ENCODE measurements at places on chromosomes 16 and 17. TPM values are rescaled to one million over a fixed set of nuclear protein-coding genes. Genes with fewer than 3 reads are reported as not detected.

CFAP97D1 gene
- not detected for total RNA-seq

DNA sequence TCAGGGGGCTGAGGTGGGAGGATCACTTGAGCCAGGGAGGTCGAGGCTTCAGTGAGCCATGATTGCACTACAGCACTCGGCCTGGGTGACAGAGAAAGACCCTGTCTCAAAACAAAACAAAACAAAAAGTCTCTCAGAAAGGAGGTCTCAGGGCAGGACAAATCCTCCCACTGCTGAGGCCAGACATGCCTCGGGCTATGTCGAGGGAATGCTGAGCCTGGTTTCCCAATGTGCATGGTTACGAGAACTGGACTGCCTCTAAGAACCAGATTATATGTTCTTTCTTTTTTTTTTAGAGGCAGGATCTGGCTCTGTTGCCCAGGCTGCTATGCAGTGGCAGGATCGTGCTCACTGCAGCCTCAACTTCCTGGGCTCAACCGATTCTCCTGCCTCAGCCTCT, 27.6 kb downstream of the TRAP1 start:
- no peak for DNase-seq

DNA sequence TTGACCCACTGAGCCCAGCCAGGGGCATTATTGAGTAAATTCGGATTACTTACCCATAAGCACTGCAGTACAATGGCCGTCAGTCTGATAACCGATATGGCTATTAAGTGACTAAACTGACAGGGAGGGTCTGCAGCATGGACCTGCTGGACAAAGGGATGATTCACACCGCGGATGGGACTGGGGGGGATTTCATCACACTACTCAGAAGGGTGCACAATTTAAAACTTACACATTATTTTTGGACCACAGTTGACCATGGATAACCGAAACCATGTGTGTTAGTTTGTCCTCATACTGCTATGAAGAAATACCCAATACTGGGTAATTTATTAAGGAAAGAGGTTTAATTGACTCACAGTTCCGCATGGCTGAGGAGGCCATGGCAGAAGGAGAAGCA, 106.5 kb downstream of the ABCC6 start:
- DNase-seq: no peak

DNA sequence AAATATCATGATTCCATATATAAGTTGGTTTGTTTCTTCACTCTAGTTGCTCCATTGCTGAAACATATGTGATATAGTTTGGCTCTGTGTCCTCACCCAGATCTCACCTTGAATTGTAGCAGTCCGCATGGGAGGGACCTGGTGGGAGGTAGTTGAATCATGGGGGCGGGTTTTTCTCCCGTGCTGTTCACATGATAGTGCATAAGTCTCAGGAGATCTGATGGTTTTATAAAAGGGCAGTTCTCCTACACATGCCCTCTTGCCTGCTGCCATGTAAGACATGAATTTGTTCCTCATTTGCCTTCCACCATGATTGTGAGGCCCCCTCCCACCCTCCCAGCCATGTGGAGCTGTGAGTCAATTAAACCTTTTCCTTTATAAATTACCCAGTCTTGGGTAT, 915.5 kb downstream of the KCNJ2 start:
- no peak for DNase-seq

DNA sequence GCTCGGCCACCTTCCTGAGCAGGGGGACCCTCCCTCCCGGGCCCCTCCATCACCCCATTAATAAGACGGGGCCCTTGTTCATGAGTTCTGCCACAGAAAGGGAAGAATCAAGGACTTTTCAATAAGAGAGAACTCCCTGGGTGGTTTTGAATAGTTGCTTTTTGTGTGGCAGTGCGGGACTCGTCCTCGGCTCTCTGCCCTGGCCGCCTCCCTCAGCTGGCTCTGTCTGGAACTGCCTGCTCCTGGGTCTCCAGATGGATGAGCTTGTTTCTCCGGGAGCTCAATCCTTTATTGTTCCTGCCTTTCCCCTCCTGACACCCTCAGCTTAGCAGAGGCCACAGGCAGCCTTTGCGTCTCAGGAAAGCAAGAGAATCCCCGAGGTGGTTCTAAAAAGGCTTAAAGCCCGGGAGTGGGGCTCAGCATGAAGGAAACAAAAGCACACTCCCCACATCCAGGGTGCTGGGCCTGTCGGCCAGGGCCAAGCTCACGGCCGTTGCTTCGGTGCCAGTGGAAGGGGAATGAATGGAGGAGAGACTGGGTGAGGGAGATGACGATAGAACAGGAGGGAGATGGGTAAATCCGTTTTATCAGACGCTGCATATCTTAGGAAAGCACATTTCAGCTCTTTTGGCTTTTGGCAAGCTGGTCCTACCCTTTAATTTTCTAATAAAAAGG, 60.2 kb downstream of the RAI1 start:
- DNase-seq: no peak

C17orf113 gene
- 0.72 TPM for total RNA-seq

GRCh38 chr17:40478486-40478885, 22.9 kb downstream of the TNS4 start:
- no peak for DNase-seq

DNA sequence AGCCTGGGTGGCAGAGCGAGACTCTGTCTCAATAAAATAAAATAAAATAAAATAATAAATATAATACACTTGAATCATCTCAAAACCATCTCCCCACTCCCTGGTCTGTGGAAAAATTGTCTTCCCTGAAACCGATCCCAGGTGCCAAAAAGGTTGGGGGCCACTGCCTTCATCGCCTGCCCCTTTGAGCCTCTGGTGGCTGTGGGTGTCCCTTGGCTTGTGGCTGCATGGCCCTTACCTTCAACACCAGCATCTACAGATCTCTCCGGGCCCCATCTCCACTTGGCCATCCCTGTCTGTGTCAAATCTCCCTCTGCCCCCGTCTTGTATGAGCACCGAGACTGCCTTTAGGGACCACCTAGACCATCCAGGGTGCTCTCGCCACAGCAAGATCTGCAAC, 177.3 kb downstream of the SEC14L1 start:
- peak; percentile 40 for DNase-seq

- no peak for DNase-seq
These were observed 84.4 kb upstream of the XYLT1 start for GRCh38 chr16:17555176-17555575.

- no peak for DNase-seq
These were observed 12.3 kb downstream of the CNTROB start for GRCh38 chr17:7944326-7944725.

GRCh38 chr16:63806794-63807506, 1314.9 kb downstream of the CDH11 start:
- no peak for DNase-seq

DNA sequence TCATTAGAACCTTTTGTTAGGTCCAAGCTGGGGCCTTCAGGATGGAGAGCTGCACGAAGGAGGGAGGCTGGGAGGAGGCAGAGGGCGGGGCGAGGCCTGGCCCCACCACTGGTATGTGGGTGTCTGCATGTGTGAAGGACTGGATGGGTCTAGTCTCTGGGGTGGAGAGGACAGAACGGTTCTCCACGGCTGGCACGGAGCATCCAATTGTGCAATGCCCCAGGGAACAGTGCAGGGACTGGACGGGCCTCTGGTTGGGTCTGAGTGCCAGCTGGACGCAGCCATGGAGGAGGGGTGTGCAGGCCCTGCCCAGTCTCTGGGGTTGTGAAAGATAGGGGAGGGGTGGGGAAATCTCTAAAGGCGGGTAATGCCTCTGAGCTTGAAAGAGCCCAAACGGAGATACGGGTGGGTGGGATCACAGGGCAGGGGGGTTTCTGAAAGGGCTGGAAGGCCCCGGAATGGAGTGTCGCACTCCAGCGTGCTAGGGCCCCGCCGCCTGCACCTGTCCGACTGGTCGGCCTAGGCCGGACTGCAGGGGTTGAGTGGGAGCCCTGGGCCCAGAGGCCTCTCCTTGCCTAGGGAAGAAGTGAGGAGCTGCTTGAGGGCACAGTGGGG, 1.6 kb downstream of the PPL start:
- peak; percentile 94 for DNase-seq

DNA sequence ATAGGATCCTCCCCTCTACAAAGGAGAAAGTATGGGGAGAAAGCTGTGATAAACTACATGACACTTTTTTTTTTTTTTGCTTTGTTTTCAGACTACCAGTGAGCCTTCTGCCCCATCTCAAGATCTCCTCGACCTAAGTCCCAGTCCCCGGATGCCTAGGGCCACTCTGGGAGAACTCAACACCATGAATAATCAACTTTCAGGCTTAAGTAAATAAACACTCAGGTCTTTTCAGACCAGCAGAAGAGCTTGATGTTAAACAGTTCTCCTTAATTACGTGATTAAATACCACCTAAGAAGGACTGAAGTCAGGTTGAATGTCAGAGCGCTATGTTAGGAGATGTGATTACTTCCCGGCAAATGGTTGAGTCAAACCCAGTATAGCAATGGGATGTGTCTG, 31.4 kb downstream of the COX11 start:
- no peak for DNase-seq

DNA sequence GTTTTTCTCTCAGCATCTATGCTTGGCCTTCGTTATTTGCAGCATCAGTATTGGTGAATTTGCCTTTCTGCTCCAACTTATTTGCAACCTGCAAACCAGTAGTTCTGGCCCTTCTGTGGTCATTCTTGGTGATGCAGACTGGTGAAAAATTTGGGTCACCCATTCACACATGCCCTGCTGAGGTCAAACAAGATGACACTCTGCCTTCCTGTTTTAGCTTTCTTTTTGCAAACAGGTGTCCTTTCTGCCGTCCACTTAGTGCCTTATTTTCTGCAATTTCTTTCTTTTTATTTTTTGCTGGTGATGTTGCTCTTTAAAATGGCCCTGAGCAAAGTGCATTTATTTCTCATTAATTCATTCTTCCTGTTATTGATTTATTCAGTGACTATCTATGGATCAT, 31.3 kb downstream of the PLCG2 start:
- DNase-seq: no peak

- DNase-seq: no peak
These were observed 39.9 kb upstream of the BCO1 start for GRCh38 chr16:81198635-81199034.

SKA2 gene
- total RNA-seq: 21.3 TPM

Data from upper lobe of right lung (tissue), 1 donor.